Omental fat pad (tissue), 4 donors: ENCODE measurements at places on chromosomes 4 and X. TPM values are rescaled to one million over a fixed set of nuclear protein-coding genes. Genes with fewer than 3 reads are reported as not detected.

UGT2B7 gene
- not detected for total RNA-seq

RHOXF2B gene
- total RNA-seq: not detected

DMD gene
- total RNA-seq: 54.7 TPM

MSX1 gene
- 14.9 TPM for total RNA-seq

HTN1 gene
- not detected for total RNA-seq

- DNase-seq: no peak
These were observed 41.1 kb downstream of the LUZP4 start for GRCh38 chrX:115330498-115331168.

- no peak for DNase-seq
These were observed 754.1 kb downstream of the PCDH7 start for GRCh38 chr4:31474221-31474620.

DNA sequence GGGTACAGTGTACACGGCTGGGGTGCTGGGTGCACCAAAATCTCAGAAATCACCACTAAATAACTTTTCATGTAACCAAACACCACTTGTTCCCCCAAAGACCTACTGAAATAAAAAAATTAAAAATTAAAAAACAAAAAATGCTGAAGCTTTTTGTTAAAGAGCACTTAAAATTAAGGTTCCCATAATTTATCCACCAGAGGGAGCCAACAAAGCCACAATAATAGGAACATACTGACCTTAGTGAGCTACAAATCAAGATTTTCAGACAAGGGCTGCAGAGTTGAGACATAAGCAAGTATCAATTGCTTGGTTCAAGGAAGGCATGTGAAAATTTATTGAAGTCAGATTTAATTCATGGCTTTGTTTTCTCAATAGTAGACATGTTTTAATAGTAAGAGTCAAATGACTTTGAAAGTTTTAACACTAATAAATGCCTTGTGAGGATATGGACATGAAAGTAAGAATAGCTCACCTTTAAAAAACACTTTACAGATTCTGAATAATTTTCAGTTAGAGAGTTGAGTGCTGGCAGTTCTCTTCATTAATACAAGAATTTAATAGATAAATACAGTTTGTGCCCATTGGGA is 43.0 kb upstream of the SCOC start:
- DNase-seq: no peak

- no peak for DNase-seq
These were observed 64.6 kb downstream of the KDM6A start for GRCh38 chrX:44937606-44938005.
